ENCODE measurements at places on chromosomes 16 and 17.

DNA sequence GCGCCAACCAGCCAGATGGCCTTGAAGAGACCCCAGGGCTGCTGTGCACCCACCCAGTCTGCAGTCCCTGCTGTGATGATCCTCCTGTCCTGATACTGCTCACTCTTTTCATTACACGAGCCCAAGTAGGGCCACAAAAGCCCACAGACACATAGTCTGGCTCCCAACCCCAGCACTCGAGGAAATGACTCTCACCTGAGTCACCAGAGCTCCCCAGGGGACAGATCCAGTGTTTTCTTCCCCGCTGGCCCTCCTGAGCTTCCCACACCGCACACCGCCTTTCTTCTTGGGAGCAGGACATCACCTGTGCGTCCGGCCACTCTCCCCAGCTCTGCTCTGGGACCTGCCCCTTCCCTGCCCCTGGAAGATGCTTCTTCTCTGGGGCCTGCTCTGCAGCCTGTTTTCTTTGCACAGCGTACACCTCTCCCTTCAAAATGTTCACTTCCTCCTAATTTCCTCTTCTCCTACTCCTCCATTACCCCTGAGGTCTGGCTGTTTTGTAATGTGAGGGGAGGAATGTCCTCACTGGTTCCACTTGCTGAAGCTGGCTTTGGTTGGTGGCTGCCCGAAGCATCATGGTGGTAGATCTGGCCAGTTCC is 2.0 kb upstream of the SCN4A start:
- DNase-seq = no peak

- no peak for DNase-seq
Observed at GRCh38 chr17:55443904-55444303, 22.3 kb upstream of the MMD start.

DNA sequence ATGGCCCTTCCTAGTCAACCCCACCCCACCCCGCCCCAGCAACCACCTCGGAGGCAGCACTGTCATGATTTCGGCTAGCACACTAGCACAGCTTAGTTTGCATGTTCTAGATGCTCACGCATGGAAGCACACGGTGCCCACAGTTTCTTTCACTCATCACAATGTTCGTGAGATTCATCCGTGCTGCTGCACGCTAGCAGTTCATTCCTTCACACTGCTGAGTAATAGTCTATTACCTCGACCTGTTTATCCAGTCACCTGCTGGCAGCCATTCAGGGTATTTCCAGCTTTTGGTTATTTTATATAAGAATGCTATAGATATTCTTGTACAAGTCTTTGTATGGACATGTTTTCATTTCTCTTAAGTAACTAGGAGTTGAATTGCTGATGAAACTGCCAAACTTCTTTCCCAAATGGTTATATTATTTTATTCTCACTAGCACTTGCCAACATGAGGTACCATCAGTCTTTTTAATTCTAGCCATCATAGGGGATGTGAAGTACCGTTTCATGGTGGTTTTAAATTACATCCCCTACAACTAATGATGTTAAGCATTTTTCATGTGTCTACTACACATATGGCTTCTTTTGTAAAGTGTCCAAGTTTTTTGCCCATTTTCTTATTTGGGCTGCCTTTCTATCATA is 75.7 kb downstream of the CYTH1 start:
- DNase-seq = no peak

- no peak for DNase-seq
Observed at GRCh38 chr17:36877771-36878170, 59.5 kb upstream of the LHX1 start.

- DNase-seq = no peak
Observed at GRCh38 chr17:39094607-39095308, 56.7 kb downstream of the PLXDC1 start.

GRCh38 chr17:58402679-58403078 is 14.7 kb downstream of the RNF43 start:
- DNase-seq = no peak

DNA sequence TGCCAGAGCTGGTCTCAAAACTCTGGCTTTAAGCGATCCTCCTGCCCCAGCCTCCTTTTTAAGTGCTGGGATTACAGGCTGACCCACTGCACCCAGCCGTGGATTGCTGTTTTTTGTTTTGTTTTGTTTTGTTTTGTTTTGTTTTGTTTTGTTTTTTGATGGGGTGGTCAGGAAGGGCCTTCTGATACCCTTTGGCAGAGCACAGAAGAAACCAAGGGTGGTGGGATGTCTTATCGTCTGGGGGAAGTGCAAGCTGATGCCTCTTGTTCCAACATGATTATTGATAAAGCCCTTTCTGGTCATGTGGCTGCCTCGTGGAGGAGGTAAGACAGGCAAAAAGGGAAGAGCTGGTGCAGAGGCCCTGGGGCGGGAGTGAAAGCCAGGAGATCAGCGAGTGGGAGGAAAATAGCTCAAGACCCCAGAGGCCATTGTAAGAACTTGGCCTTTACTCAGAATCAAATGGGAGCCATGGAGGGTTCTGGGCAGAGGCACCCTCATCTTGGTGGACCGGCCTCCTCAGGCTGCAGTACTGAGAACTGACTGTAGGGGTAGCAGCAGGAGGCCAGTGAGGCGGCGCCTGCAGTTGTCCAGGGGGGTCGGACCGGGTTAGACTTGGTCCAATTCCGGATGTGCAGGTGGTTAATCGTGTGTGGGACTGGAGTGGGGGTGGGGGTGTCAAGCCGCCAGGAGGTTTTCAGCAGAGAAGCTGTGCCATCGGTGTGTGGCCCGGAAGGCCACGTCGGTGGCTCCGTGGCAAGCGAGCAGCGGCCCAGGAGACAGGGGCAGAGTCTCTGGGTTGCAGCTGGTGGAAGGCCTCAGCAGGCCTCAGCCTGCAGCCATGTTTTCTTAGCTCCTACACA is 84.4 kb upstream of the GSE1 start:
- DNase-seq = no peak

All from thoracic aorta (tissue), 2 donors.